ENCODE measurements at places on chromosomes 11 and 22.

GRCh38 chr11:8870411-8871170 lies 40.4 kb upstream of the AKIP1 start:
- no peaks in the 10 kb centered on the region for H3K27me3 ChIP-seq
- peak; percentile 68 for DNase-seq
- no peaks in the 10 kb centered on the region for H3K36me3 ChIP-seq

- peaks cover 3% of the 10 kb centered on the region for H3K4me1 ChIP-seq
- H3K36me3 ChIP-seq, result no peaks in the 10 kb centered on the region
- DNase-seq, result peak; percentile 40
- H3K27me3 ChIP-seq, result peaks cover 3% of the 10 kb centered on the region
- no peak overlapping the region for H3K4me3 ChIP-seq
Observed at GRCh38 chr22:46023558-46023981, 46.6 kb upstream of the WNT7B start.

DNA sequence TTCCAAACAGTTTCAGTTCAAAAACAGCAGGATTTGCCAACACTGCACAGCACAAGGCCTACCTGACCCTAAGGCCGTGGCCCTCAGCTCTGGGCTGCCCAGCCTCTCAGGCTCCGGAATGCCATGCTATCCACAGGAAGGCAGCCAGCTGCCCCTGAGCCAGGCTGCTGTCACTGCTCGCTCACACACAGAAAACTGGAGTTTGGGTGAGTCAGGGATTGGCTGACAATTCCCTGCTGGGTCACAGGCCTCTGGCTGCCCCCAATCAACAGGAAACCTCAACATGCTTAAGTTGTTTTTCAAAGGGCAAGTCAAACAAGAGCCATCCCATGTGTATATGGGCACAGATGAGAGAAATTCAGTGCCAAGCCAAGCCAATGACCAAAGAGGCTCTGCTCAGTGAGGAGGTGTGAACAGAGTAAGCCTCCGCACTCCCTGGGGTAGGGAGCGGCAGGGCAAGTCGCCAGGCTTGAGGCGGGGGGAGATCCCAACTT lies 50.2 kb downstream of the RPL27A start:
- no peaks in the 10 kb centered on the region for H3K27me3 ChIP-seq
- peak; percentile 84 for DNase-seq
- H3K4me1 ChIP-seq, result peaks cover 19% of the 10 kb centered on the region

GRCh38 chr11:43542750-43543712 lies 137.5 kb upstream of the HSD17B12 start:
- peaks cover 19% of the 10 kb centered on the region for H3K27me3 ChIP-seq
- DNase-seq, result no peak
- no peaks in the 10 kb centered on the region for H3K4me1 ChIP-seq
- H3K36me3 ChIP-seq, result no peaks in the 10 kb centered on the region
- H3K27ac ChIP-seq, result no peak overlapping the region
